Common myeloid progenitor, CD34-positive (primary cell): ENCODE measurements at places on chromosomes 1 and 21.

DNA sequence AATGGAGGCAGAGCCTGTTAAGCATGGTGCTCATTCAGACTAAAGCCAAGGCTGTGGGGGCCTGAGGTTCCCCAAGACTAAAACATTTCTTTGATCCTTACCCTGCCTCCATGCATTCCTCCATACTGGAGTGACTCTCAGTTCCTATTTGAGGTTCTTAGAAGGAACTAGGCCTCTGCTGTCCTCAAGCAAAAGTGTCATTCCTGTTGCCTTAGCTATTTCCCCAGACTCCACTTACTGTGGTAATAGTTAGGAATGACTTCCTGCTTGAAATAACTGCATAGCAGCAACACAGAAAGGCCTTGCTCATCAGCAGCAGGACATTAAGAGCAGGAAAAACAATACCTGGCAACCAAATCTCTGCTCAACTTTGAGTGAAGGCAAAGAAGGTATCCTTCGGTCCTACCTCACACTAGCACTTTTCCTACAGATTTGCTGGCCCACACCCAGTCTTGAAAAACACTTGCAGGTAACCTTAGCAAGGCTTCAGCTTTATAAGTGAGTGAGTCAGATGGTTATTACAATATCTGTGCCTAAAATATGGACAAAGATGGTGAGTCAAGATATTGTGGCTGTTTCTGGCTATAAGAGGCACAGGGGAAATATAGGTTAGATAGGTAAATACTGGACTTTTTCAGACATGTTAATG is 14.8 kb downstream of the LRRC41 start:
- no peak for DNase-seq

GRCh38 chr21:42499444-42500112 is 3.6 kb upstream of the RSPH1 start:
- peak; percentile 29 for DNase-seq

GRCh38 chr21:14753466-14754258 is 207.5 kb upstream of the SAMSN1 start:
- peak; percentile 78 for DNase-seq

DNA sequence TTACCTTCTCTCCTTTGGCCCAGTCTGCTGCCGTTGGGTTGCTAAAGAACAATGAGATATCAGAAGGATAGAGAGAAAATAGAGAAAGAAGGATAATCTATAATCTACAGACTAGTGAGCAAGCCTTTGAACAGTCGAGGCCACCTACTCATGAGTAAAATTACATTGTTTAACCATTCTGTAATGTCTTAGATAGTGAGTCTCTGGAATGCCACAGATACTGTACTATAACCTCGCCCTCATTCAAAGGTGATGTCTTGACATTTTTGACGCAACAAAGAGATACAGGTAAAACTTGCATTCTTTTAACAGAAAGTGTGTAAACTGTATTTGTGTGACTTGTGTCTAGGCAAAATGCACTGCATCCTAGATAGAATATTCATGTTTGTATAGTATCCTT is 77.9 kb downstream of the LAMC1 start:
- DNase-seq, result no peak

DNA sequence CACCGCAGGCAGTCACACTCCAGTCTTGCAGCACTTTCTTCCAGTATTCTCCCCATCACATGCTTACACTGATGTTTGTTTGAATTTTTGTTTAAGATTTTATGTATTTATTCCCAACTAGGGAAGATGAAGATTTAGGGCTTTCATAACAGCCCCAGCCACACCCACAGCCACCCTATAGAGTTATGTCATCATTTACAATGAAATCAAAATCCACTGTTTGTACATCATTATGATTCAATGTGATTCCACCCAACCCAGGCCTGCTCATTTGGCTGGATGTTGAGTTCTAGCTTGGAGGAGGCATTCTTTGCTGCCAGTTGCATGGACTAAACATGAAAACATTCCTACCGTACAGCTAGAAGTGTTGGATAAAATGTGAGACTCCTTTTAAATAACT is 35.8 kb downstream of the RIPK4 start:
- no peak for DNase-seq

DNA sequence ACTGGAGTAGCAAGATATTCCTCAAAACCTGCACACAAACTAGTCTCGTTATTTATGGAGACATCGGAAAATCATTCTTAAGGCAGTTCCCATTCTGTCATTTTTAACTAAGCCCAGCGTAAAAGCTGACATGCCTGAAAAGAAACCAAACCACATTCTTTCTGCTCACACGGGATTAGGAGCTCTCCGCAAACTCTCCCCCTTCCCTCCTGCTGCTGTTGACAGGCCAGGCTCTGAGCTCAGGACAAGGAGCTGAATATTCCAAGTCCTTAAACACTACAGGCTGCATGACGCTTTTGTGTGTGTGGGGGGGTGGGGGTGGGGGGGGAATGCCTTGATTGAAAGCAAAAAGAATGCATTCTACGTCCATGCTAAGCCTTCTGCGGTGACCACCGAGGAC is 5.2 kb downstream of the OLIG1 start:
- DNase-seq, result peak; percentile 60

- DNase-seq, result no peak
Observed at GRCh38 chr1:212106286-212106792, 70.8 kb downstream of the DTL start.

GRCh38 chr1:157335056-157335455 is 196.9 kb upstream of the ETV3 start:
- no peak for DNase-seq

- DNase-seq, result no peak
Observed at GRCh38 chr1:217025381-217025780, 302.2 kb upstream of the ESRRG start.

GRCh38 chr1:206971029-206971655 is 882 bp upstream of the FCAMR start:
- no peak for DNase-seq

GRCh38 chr1:67664048-67664447 is 21.0 kb upstream of the GADD45A start:
- no peak for DNase-seq

GRCh38 chr1:5690898-5691297 is 301.3 kb downstream of the NPHP4 start:
- no peak for DNase-seq

GRCh38 chr1:226632922-226633351 is 84.4 kb downstream of the STUM start:
- DNase-seq, result peak; percentile 17

- no peak for DNase-seq
Observed at GRCh38 chr1:224670506-224670905, 54.4 kb downstream of the CNIH3 start.

- DNase-seq, result no peak
Observed at GRCh38 chr1:119882132-119883049, 13.9 kb downstream of the ADAM30 start.

DNA sequence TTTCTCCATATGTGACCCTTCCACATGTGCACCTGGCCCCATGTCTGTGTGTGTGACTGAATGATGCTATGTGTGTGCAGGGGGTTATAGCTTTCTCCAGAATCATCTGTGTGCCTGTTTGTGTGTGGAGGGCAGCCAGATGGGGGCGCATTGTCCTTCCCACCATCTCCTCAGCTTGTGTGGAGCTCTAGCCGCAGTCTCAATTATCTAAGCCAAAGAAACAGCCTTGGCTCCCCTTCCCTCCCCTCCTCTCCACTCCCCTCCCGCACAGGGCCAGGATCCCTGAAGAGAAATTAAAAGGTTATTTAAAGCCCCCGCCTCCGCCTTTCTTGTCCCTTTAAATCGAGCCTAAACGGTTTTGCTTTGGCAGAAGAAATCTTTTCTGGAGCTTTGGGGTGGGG is 1.8 kb upstream of the DMBX1 start:
- peak; percentile 61 for DNase-seq
